ENCODE measurements at places on chromosomes 2 and 18.

DNA sequence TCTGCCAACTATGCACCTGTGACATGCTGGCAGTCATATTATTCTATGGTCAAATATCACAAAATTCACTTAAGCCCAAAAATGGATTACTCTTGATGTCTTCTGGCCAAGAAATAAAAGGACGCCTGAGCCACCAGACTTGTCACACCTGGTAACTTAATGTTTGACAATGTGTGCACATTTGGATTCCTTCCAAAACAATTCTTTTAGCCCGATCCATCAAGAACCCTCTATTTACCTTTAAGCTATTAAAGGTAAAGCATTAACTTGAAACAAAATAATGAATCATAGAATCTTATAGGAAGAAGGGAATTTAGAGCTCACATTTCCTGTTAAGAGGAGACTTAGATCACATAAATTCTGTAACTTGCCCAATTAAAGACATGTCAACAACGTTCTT lies 46.5 kb upstream of the NFU1 start:
- DNase-seq: no peak

DNA sequence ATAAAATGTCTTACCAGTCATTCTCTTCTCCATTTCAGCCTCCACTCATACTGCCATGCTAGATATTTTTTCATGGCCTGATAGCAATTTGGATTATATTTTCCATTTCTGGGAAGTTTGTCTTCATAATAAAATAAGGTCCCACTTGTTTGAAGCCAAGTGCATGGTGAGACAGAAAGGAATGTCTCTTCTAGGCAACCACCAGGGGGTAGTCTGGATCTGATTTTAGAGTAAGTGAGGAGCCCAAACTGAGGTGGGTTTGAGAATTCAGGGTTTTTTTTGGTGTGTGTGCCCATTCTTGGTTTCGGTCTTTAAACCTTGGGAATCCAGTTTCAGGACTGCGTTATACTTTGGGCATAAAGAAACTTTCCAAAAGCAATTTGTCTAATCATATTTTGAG lies 315.5 kb downstream of the RPRM start:
- DNase-seq: no peak

DNA sequence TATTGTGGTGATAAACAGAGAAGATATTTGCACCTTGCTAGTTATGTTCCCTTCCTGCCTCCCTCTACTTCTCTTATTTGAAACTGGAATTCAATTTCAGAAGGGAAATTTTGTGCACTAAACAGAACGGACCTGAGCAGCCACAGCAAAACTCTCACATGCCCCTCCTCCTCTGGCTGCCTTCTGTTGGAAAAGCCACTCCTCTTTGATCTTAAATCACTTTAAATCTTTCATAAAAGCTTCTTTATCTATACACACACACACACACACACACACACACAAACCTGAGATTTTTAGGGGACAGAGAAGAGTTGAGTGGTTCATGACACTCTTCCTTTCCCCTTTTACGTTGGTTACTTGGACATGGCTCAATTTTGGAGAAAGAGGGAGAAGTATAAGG lies 5.6 kb downstream of the TBR1 start:
- no peak for DNase-seq

GRCh38 chr2:47503481-47504070 lies 100.6 kb downstream of the MSH2 start:
- DNase-seq: no peak

DNA sequence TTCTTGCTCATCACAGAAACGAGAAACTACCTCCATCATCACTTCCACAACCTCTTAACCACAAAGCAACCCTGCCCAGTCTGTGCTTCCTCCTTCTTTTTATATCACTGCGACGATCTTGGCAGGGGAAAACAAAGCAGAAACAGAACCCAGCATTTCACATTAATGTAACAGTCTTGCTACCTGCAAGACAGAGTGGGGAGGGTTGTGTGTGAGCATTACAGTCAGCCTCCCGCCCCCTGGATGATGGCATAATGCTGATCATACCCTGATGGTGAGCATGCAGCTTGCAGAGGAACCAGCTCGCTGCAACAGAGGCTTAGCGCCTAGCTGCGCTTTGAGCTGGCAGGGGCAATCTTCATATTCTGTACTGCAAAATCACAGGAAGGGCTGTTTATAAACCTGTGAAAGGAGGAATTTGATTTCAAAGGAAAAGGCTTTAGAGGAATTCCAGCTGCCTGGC lies 376.1 kb downstream of the IRS1 start:
- peak; percentile 28 for DNase-seq

GRCh38 chr18:2636126-2636631 lies 19.3 kb upstream of the SMCHD1 start:
- DNase-seq: no peak

GRCh38 chr2:180291060-180291459 lies 284.0 kb upstream of the CWC22 start:
- no peak for DNase-seq

DNA sequence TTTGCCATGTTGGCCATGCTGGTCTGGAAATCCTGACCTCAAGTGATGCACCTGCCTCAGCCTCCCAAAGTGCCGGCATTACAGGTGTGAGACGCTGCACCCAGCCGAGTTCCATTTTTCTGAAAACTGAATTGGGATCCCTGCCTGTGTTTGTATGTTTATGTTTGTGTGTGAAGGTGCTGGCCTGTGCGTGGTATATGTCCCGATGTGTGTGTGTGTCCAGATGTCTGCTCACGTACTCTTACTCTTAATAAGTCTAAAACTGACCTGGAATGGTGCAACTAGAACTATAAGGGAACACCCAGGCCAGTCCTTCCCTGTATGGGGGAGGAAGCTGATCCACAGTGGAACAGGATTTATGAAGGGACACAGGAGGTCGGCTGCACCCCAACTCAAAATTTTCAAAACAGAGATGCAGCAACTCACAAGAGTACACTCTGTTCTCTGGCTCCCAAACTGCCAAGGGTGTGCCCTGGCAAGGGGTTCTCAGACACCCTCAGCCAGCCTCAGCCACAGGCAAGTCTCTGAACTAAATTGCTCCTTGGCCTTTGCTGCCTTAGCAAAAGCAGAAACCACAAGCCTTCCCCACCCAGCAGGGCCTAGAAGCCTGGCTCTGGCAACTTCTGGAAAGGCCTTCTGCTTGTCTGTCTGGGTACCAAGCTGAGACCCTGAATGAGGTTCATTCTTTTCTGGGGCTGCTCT lies 36.5 kb downstream of the RHOB start:
- no peak for DNase-seq

DNA sequence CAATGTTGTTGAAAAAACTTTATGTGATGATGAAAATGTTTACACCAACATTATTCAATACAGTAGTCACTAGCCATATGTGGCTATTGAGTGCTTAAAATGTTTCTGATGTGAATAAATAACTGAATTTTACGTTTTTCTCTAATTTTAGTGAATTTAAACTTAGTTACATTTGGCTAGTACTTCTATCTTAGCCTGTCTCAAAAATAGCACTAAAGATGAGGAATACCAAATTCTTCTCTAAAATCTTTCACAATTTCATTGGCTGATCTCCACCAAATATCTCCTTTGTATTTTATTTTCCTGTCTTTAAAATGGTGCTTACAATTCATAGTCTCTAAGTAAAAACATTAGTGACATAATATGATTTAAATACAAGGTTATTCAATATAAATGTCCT lies 83.7 kb upstream of the RND3 start:
- no peak for DNase-seq

GRCh38 chr2:134234535-134234934 lies 19.3 kb upstream of the MGAT5 start:
- no peak for DNase-seq

DNA sequence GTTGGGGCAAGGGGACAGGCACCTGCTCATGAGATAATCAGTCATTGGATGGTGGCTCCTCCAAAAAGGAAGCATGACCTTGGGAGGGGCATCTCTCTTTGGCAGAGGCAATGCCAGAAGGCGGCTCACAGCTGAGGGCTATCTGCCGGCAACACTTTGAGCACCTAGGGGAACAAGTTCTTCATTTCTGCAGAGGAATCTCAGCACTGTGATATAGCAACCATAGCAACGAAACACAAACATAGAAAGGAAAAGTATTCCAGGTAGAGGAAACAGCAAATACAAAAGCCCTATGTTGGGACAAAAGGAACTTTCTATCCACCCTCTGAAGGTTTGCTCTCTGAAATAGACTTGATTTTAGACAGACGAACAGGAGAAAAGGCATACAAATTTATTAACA lies 89.1 kb upstream of the NEDD4L start:
- no peak for DNase-seq

DNA sequence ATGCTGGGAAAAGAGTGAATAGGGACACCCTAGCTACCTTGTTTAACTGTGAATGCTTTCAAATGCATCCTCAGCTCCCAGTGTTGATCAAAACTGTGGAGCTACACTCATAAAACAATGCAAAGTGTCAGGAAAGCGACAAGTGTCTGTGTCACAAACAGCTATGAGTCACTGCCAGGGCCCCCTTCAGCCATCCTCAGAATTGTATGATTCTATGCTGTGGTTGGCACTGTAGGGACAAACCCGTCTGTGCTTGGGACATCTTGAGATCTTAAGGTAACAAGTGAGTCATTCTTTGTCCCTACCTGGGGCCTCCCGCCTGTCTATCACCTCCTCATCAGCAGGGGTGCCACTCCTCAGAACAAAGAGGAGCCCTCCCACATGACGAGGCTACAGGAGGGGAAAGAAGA lies 42.4 kb downstream of the KLF7 start:
- no peak for DNase-seq

- DNase-seq: no peak
Measured at GRCh38 chr2:71678874-71679273, 225.5 kb downstream of the DYSF start.
